Right ventricle myocardium inferior (tissue), 1 donor: ENCODE measurements at places on chromosomes 5 and 9. TPM values are rescaled to one million over a fixed set of nuclear protein-coding genes. Genes with fewer than 3 reads are reported as not detected.

DNA sequence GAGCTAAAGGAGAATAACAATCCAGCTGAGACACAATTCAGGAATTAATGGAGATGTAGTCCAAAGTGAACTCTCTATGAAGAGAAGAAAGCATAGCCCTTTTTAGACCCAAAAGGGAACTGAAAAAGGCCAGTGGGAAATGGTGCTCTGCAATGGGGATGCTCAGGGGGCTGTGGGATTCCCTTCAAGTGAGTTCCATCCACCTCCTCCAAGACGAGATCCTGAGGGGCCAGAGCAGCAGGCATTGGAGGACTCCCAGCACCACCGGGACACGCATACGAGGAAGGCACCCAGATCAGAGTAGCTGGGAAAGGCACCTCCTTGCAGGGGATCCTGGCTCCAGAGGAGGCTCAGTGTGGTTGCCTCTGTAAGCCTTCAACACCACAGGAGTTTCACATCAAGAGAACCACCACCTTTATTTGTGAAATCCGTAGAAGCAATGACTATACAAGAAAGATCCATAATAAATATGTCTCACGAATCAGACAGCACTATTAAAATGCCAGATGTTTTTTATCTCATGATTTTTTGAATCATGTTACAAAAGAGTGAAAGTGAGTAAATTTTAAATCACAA lies 288.2 kb downstream of the MED10 start:
- no peak for DNase-seq

DNA sequence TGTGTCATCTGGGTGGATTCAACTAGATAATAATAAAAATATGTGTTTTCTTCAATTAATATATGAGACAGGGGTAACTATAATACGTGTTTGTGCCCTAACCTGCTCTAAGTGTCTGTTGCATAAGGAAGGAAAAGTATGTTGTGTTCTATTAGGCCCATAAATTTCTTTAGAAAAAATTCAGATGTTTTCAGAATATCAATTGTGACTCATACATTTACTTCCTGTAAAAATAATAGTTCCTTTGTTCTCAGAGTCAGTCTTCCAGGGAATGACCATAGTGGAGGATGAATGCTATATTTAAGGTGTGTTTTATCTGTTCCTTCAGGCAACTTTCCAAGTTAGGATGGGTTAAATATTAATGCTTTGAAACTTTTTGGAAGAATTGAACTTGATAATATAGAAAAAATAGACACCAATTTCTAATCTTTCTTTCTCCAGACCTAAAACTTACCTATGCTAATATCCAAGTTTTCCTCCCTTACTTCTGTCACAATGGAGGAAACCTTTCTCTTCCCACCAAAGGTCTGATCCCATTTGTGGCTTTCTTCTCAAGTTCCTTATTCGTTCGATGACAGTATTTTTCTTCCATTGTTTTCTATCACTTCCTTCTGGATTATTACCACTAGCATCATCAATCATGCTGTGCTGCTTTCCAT lies 49.9 kb downstream of the ISL1 start:
- DNase-seq = no peak

GRCh38 chr5:158409507-158409906 lies 550.6 kb upstream of the CLINT1 start:
- no peak for DNase-seq

GRCh38 chr5:133260715-133261114 lies 208.9 kb downstream of the HSPA4 start:
- DNase-seq = no peak

GRCh38 chr9:91176426-91176825 lies 185.3 kb downstream of the AUH start:
- no peak for DNase-seq

GRCh38 chr5:119743927-119744326 lies 114.6 kb downstream of the FAM170A start:
- no peak for DNase-seq

- peak; percentile 18 for DNase-seq
These were observed 97.2 kb upstream of the SARDH start for GRCh38 chr9:133835262-133835901.

GRCh38 chr5:148681157-148682057 lies 27.1 kb upstream of the HTR4 start:
- DNase-seq = no peak

DNA sequence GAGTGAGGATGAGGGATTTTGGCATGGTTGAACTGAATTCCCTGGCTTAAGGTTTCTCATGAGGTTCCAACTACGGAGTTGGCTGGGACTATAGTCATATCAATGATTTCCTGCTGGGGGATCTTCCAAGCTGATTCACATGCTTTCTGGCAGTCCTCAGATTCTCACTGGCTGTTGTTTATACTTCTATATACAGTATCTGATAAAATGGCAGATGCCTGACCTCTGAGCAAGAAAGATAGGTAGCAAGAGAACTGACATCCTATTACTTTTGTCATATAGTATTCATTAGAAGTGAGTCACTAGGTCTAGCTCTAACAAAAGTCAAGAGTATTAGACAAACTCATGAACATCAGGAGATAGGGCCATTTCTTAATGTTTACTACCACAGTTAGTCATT lies 440.9 kb upstream of the EDIL3 start:
- DNase-seq = no peak

DNA sequence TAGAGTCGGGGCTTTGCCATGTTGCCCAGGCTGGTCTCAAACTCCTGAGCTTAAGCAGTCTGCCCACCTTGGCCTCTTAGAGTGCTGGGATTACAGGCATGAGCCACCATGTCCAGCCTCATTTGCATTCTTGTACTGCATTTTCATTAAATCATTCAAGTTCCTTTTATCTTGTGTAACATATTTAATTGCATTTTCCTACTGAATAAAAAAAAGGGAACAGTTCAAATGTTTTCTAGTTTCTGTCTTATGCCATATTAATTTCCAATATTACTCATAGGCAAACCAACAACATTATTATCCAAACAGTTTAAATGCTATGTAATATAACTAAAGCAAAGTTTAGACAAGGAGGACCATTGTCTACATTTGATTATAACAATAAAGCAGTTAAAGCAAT lies 6.1 kb downstream of the SLC31A1 start:
- no peak for DNase-seq

DNA sequence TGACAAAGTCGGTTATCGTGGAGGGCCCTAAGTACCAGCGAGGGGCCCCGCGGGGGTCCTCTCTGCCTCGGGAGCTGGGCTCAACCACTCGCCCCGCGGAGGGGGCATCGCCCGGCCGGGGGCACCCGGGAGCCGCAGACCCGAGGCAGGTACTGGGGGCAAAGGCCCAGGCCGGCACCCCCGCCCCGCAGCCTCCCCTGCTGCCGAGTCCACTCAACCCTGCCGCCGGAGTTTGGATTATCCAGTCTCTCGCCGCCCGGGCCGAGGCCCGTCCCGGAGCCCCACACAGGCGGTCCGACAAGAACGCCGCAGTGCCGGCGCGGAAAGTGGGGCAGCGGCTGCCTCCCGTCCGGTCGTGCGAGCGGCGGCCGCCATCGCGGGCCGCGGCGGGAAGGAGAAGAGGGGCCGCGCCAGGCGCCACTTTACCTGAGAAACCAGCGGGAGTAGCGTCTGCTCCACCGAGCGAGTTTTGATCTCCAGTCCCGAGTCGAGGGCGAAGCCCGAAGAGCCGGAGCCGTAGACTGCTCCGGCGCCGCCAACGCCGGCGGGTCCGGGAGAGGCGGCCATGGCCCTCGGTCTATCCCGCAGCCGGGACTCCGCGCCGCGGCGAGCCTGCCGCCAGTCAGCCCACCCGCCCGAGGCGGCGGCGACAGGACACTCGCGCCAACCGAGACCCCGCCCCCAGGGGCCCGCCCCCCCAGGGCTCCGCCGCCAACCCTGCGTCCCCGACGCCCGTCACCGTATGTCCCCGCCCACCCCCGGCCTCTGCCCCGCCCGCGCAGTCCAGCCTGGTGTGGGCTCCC lies at the start of gene CTNNAL1:
CTNNAL1 (minus strand) TSS at position 624 of the 803 bp plus-strand sequence; CDS start at position 567, 57 bp downstream.
- DNase-seq = peak; percentile 95

GRCh38 chr9:136191099-136191959 lies 13.6 kb downstream of the LHX3 start:
- DNase-seq = peak; percentile 35

DNA sequence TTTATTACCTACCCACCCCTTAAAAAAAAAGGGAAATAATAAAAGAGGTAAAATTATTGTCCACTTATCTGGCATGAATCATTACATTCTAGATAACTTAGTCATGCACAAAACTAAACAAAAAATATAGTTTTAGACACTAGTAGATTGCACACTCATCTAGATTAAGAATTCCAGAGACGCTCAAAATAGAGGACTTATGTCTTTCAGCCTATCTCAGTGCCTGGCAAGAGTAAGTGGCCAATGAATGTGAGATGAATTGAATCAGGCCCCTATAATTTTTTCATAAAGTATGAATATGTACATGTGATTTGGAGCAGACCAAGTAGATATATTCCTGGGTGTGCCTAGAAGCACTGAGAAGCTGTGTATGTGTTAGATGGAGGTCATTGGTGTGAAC lies 2.0 kb upstream of the RXFP3 start:
- no peak for DNase-seq

- no peak for DNase-seq
These were observed 143.9 kb downstream of the CACNA1B start for GRCh38 chr9:138021251-138022056.

GRCh38 chr5:150155258-150156026 lies at the start of gene PDGFRB:
Gene PDGFRB (minus strand): TSS chr5:150155845. CDS start chr5:150137047, 18,798 bp downstream.
- peak; percentile 92 for DNase-seq

DNA sequence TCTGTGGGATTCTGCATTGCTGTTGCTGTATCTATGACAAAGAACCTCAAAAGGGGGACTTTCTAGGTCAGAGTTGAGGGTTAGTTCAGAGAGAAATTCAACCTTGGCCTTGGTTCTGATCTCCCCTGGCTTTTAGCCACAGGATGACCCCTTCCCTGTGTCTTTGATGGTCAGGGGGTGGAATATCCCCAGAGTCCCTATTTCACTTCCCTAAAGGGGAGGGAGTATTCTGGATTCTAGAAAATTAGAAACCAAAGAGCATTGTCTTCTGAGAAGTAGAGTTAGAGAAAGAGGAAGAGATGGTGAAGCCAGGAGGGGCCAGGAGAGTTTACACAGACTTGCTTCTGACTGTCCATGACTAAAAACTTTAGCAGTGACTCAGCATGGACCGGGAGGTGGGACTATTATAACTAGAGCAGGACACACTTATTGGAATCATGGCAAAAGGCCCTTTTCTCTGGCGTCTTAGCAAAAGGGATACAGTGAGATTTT lies 56.2 kb upstream of the LPAR1 start:
- DNase-seq = no peak

GRCh38 chr9:16029046-16029615 lies 476.3 kb downstream of the CCDC171 start:
- DNase-seq = no peak

GRCh38 chr9:93899609-93900435 lies 55.3 kb downstream of the BARX1 start:
- no peak for DNase-seq

- no peak for DNase-seq
These were observed 1981.7 kb upstream of the NUDT12 start for GRCh38 chr5:105544300-105544699.

GRCh38 chr9:86668488-86668887 lies 278.8 kb downstream of the GAS1 start:
- no peak for DNase-seq

DNA sequence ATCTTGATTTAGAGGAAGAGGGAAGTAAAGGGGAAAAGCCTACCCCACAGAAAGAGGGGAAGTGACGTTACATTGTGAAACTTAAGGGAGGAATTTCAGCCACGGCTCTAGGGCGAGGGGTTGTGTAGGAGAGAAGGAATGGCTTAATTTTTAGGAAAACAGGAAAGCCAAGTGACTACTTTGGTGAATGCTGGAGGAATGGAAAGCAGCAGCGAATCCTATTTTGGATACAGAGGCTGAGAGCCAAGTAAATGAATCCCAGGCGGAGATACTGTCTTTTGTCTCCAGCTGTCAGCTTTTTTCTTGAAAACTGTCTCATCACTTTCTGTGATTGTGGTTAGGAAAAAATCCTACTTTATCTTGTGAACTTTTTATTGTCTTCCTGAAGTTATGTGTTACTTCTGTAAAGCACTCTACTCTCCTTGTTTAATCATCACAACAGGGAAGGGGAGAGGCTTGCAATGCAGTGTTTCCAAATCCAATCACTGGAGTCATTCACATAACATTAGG lies 188.4 kb downstream of the TSSK1B start:
- no peak for DNase-seq

- DNase-seq = no peak
These were observed 7.7 kb upstream of the NR5A1 start for GRCh38 chr9:124514874-124515273.

GRCh38 chr5:136023958-136024541 lies 4.7 kb upstream of the TGFBI start:
- no peak for DNase-seq

- peak; percentile 79 for DNase-seq
These were observed 398 bp downstream of the RAPGEF6 start for GRCh38 chr5:131634666-131634995.

GRCh38 chr5:59098743-59099142 lies 515.9 kb downstream of the RAB3C start:
- DNase-seq = no peak

DNA sequence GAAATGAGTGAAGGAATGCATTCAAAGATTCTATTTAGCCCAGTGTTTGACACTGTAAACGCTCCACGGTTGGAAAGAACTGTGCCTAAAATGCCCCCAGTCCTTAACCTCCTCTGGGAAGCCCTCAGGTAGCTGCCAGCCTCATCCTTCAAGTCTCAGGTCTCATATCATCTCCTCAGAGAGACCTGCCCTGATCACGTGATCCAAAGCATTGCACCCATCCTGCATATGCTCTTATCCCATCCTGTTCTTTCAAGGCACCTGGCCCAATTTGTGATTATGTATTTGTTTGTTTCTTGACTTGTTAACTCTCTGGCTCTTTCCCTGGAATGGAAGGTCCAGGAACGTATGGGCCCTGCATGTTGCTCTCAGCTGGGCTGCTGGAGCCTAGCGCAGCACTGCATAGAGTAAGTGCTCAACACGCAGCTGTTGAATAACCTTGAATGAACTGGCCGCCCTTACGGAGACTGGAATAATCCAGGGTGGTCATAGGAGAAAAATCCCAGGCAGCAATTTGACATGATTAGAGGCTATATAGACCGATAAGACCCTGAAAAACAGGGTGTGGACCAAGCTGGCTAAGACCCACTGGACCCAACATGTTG lies 8.7 kb downstream of the C1QTNF2 start:
- DNase-seq = no peak

DNA sequence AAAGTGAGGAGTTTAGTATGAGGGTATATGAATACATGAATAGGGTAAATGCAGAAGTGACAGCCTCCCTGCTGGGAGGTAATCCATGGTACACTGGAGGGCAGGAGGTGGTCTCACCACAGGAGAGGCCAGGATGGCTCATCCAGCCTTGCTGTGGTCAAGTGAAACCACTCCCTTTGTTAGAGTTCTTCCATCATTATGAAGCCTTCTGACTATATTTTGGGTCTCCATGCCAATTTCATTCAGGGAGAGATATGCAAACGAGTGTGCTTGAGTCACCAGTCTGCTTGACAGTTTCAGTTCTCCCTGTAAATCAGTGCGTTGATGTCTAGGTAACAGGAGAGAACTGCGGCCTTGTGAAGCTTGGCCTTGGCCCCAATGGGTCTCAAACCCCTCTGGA lies 16.4 kb downstream of the PPP3R2 start:
- DNase-seq = no peak

ITGA1 gene
- 29.9 TPM for total RNA-seq

FCN2 gene
- total RNA-seq = not detected

ECM2 gene
- 8.5 TPM for total RNA-seq

RLN1 gene
- 0.43 TPM for total RNA-seq

TAF1L gene
- not detected for total RNA-seq
